ENCODE measurements at places on chromosomes 7 and 10.

DNA sequence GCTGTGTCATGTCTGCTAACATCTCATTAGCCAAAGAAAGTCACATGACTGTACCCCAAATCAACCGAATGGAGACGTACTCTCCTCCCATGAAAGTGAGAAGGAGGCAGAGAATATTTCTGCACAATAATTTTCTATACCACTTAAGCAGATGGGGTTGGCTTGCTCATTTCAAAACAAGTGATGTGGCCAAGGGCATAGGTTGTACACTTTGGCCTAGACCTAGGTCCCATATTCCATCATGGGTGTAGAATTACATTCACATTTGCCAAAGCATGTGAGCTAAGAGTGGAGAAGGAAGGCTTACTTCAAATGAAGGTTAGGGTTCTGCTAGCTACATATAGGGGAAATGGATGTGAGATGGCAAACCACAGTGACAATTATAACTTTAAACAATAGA is 83.0 kb downstream of the ZNF365 start:
- no peak for DNase-seq

GRCh38 chr10:82968533-82968932 is 1093.5 kb downstream of the NRG3 start:
- no peak for DNase-seq

DNA sequence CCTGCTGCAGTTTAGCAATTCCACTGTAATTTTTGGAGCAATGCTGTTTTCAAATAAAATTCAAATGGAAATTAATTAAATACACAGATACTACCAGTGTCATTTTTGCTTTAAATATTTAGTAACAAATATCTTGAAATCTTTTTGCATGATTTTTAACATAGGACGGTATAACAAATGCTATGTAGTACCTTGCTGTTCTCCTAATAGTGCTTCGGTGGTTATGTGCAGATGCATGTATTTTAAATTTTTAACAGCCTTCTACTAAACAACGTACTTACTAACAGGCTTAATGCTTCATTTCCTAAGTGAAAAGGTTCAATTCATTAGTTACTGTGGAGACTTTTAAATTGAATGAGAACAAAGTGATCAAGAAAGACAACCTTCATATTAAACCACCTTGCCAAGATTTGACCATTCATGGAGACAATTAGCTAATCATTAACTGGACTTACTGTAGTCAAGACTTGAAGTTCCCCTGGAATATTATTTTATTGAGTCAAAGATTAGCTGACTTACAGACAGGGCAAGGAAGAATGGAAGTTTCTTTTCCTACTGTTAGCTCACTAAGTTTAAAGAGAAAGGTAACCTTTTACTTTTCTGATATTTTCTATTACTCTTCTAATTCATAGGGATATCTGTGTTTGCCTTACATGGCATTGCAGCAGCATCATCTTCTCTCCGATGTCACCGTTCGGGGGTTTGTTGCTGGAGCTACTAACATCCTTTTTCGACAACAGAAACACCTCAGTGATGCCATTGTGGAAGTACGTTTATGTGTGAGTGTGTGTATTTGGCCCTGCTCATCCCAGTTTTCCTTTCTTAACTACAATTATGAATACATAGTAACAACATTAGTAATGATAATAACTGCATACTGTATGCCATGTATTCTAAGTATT is 74.3 kb downstream of the AVL9 start:
- no peak for DNase-seq

DNA sequence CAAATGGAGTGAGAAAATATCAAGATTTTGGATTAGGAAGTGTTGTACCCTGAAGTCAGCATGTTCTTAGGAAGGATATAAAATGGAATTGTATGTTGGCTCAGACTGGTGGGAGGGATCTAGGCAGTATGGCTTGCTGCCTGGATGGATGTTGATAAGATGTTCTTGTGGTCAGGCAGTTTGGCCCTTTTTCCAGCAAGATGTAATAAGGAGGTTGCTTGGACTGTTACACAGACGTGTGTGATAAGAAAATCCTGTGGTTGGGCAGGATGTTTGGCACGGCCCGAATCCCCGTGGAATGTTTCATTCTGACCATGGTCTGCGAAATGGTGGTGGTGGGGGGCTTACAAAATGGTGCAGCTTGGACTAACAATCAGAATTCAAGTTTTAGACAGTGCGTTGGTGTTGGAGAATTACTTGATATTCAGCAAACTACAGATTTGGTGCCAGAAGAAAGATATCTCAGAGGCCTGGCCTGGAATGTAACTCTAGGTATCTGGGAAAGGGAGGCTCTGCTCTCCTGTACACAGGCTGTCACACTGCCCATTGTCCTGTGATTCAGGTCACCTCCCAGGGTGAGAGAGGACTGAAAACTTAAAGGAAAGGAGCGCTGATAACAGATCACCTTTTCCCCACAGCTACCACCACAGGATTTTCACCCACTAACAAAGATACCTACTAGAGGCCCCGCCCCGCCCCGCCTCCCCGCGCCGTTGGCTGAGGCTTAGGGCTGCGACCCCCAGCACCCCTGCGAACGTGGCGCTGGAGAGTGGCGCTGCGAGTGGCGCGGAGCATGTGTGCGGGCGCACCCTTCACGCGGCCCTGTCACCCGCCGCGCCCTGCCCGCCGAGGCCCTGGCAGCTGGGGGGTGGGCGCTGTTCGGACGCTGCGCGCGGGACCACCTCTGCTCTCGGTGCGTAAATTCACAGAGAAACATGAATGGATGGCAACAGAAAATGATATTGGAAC is 19.3 kb upstream of the ZNF680 start:
- DNase-seq, result no peak

GRCh38 chr7:2476776-2477446 is 713 bp upstream of the GRIFIN start:
- DNase-seq, result no peak

DNA sequence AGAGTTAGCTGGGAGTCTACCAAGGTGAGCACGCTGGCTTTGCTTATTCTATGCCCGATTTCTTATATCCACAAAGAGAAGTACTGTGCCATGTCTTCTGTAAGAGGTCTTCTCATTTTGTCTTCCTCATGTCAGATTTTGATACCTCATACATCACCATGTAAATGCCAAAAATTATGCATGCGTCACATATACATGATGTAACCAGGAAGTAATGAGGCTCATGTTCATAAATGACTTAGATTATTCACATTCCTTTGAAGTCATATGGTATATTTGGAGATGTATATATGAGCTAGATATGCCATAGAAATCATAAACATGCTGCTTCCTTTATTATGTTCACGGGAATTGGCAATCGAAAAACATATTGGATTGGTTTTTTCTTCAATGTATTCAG is 97.7 kb upstream of the CELF2 start:
- no peak for DNase-seq

GRCh38 chr7:124462249-124462648 is 303.3 kb downstream of the GPR37 start:
- no peak for DNase-seq

- no peak for DNase-seq
Observed at GRCh38 chr10:3942937-3943489, 158.0 kb upstream of the KLF6 start.

DNA sequence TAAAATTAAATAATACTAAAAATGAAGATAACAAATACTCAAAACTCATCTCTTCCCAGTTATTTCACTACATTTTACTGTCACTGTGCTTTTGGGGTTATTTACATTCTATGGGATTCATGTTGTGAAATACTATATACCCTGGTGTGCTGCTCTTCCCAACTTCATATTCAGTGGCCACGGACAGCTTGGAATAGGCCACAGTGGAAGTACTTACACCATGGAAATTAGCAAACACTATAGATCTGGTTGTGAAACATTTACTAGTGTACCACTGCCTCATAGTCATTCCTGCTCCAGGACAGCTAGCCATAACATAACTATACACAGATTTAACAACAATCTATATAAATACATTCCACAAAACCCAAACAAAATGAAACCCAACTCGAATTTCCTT is 21.2 kb upstream of the KDM7A start:
- DNase-seq, result no peak

Measured in activated CD4-positive, alpha-beta T cell treated with anti-CD3 and anti-CD28 coated beads, Interleukin-2, Interleukin-6, amounts not matched to agents 100 ng/mL and 50 ng/mL, durations not matched to agents 16 hours and 8 hours (primary cell).